ENCODE measurements at places on chromosomes 2 and 18. TPM values are rescaled to one million over a fixed set of nuclear protein-coding genes. Genes with fewer than 3 reads are reported as not detected.
A peak's percentile ranks its signal among the peaks of the same experiment; 100 is the strongest.

TCF23 gene
- polyA plus RNA-seq: 0.04 TPM

- H3K4me1 ChIP-seq: no peaks in the 10 kb centered on the region
- no peaks in the 10 kb centered on the region for H3K27me3 ChIP-seq
- DNase-seq: no peak
- no peak overlapping the region for H3K4me3 ChIP-seq
Observed at GRCh38 chr2:168343586-168343985, 96.2 kb upstream of the STK39 start.

DNA sequence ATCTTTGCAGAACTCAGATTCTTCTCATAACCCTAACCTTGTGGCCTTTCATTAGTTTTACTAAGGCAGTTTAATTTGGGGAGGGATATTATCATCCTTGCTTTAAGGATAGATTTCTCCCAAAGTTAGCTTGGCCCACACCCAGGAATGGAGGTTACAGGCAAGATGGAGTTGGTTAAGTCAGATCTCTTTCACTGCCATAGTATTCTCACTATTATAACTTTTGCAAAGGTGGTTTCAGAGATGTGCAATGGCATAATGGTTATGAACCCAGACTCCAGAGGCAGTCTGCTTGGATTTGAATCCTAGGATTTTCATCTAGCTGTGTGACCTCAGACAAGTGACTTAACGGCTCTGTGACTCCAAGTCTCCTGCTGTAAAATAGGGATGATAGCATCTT lies 48.7 kb upstream of the NDUFV2 start:
- H3K4me3 ChIP-seq: no peak overlapping the region
- H3K27ac ChIP-seq: no peak overlapping the region
- no peaks in the 10 kb centered on the region for H3K36me3 ChIP-seq
- no peak for DNase-seq
- H3K4me1 ChIP-seq: no peaks in the 10 kb centered on the region

GRCh38 chr2:26018184-26019055 lies 15.5 kb upstream of the RAB10 start:
- peaks cover 25% of the 10 kb centered on the region for H3K4me1 ChIP-seq
- H3K36me3 ChIP-seq: no peaks in the 10 kb centered on the region
- H3K27me3 ChIP-seq: no peaks in the 10 kb centered on the region
- peak; percentile 79 for DNase-seq

PHLPP1 gene
- 1.7 TPM for polyA plus RNA-seq
